Sciatic nerve (tissue), 2 donors: ENCODE measurements at places on chromosomes 4 and X. TPM values are rescaled to one million over a fixed set of nuclear protein-coding genes. Genes with fewer than 3 reads are reported as not detected.

Gene CT45A5
- not detected for total RNA-seq

Gene ARSD
- 20.1 TPM for total RNA-seq

Gene FGF5
- 0.31 TPM for total RNA-seq

Gene TMEM131L
- 15.2 TPM for total RNA-seq

Gene UGT8
- 85.1 TPM for total RNA-seq

Gene SORCS2
- total RNA-seq: 52.5 TPM

Gene UBE2D3
- total RNA-seq: 278 TPM

Gene FAM47E
- total RNA-seq: 2.5 TPM

Gene DOCK11
- 39.5 TPM for total RNA-seq

Gene ARMCX1
- total RNA-seq: 40.9 TPM

Gene TEC
- 5.3 TPM for total RNA-seq

Gene GNRHR
- total RNA-seq: not detected

Gene NOX1
- not detected for total RNA-seq

Gene SRPX
- 33.4 TPM for total RNA-seq

Gene CENPC
- 49.1 TPM for total RNA-seq
